Motor neuron (in vitro differentiated cells): ENCODE measurements at places on chromosomes 5 and 9. TPM values are rescaled to one million over a fixed set of nuclear protein-coding genes. Genes with fewer than 3 reads are reported as not detected.
A peak's percentile ranks its signal among the peaks of the same experiment; 100 is the strongest.

- no peak for ATAC-seq
These were observed 9.8 kb downstream of the NTNG2 start for GRCh38 chr9:132171702-132172101.

DNA sequence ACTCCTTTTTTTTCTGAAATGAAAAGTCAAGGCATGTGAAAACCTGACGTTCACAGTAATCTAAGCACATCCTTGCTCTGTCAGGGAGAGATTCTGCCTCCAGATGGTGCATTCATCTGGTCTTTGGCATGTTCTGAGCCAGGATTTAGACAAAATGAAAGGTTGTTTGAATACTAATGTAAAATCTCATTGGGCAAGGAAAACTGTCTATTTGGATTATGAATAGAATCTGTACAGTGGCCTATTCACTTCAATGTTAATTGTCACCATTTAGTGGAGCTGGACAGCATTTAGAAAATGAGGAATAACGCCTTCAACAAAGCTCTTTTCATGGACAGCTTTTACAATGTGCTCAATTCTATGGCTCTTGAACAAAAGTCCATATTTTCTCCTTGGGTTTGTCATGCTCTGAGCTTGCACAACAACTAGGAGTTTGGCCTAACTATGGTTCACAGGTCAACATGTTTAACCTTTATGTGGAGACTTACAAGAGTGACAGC is 28.9 kb downstream of the ARHGEF28 start:
- ATAC-seq = peak; percentile 44

DNA sequence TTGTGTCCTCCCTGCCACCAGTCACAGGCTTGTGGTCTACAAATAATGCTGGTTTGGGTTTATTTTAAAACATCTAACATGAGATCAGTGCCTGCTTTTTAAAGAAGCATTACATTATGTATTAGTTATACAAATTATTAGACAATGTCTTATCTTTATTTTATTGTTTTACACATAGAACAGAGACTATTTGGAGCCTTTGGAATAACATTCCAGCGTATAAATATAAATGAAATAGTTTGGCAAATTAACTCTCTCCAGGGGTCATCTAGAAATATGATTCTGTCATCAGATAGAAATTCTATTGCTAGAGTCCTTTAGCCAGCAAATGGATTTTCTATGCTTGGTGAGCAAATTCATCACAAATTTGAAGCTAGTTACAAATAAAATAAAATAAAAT is 22.4 kb downstream of the MAP1B start:
- no peak for ATAC-seq

Gene PNPLA7
- 1.5 and 1.8 TPM in 2 replicates for total RNA-seq

Gene MSANTD3
- 31.7 and 33.8 TPM in 2 replicates for total RNA-seq

Gene TSLP
- 0.37 and 0.78 TPM in 2 replicates for total RNA-seq
